ENCODE measurements at places on chromosomes 4 and X.

GRCh38 chr4:155931634-155932033 is 22.0 kb downstream of the CTSO start:
- no peak for DNase-seq

DNA sequence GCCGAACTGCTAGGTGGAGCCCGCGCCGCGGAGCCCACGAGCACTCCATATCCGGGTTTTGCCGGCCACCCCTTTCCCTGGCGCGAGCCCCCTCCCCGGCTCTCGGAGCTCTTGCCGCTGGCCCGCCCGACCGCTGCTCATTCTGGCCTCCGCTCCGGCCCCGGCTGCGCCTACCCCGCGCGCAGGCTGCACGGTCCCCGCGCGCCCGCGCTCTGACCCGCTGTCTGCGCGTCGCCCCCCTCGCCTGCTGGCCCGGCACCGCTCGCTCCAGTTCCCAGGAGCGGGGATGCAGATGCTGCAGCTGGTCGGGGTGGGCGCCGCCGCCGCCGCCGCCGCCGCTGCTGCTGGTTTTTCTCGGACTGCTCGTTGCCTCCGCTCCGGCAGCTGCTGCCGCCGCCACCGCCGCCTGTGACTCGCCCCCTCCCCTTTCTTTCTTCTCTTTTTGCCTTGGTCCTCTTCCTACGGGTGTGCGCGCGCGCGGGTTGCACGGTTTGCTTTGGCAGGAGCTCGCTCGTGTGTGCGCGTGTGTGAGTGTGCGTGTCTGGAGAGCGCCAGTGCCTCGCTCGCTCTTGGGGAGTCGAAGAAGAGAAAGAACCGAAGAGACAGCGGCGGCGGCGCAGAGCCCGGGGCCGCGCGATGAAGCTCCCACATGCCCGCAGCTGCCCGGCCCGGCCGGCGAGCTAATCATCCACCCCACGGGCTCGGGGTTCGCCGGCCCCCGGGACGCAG is at the start of gene ADGRL3:
Gene ADGRL3, plus strand, starts transcription at position 140 of the 729 bp plus-strand sequence.
- DNase-seq = no peak

DNA sequence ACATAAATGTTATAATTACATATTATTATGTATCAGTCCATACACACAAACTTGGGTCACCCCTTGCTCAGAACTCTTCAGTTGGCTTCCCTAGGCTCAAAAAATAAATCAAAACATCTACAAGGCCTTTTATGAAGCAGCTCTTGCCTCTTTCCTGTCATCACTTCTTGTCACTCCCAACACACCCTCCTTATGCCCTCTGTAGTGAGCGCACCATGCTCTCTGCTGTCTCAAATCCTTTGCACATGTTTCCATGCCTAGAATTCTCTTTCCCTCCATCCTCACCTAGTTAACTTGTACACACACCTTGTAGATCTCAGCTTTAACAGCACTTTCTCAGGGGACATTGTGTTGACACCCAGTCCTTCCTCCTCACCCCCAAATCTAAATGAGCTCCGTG is 53.0 kb downstream of the ATP8A1 start:
- DNase-seq = no peak

- DNase-seq = no peak
Observed at GRCh38 chr4:10673817-10674369, 10.7 kb downstream of the CLNK start.

GRCh38 chrX:133302775-133303445 is 84.8 kb upstream of the TFDP3 start:
- no peak for DNase-seq

- DNase-seq = no peak
Observed at GRCh38 chr4:124433500-124433899, 279.0 kb downstream of the ANKRD50 start.

DNA sequence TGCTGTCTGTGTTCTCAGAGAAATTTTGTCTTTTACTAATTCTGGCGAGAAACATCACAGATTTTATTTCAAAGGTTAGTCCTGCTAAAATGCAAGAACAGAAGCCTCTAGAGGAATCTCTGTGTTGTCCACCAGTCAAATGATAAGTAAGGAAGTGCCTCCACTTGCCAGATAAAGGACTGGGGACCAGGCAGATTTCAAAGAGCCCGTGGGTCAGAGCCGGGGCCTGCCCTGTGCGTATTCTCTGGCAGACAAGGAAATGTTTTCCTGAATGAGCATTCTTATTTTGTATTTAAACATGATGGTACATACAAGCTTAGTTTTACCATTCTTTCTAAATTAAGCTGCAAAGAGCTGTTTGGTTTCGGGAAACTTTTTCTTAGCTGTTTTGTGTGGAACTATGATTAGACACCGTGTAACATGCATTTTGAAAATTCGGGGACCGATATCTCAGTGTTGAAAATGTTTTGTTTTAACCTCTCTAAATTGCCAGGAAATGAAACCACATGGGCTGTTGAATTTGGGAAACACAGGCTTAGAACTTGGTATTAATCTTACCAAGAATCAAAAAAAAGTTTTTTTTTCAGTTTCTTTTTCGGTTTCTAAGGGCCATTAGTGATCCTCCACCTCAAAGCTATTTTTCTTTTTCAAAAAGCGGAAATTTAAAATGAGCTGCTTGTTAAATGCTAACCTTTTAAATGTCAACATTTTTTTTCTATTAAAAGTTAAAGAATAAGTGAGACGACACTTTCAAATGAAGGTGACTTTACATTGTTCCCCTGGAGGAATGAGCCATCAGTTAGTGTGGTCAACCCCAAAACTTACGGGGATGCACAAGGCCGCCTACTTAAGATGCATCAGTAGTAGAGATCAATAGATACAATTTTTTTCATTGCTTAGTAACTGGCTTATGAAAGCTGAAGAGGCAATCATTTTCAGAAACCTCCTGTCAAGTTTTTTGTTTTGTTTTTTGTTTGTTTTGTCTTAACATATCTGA is 89.6 kb upstream of the MTM1 start:
- DNase-seq = no peak

- no peak for DNase-seq
Observed at GRCh38 chrX:41257801-41258200, 76.2 kb upstream of the DDX3X start.

GRCh38 chrX:13764281-13764680 is 29.7 kb downstream of the OFD1 start:
- DNase-seq = no peak

DNA sequence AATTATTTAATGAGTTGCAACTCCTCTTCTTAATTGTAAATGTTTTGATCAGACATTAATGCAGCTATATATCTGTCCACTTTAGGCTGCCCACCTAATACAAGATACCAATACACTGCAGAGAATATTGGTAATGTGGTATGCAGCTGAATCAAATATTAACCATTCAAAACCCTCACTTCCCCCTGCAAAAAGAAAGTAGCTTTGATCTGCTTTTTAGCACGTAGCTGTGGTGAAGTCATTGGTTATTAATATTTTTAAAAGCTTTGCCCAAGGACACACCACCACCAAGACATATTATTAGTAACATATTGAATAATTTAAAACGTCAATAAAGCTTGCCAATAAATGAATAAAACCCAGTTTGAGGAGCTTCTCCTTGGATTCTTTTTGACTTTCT is 28.6 kb upstream of the CYP2U1 start:
- DNase-seq = no peak

DNA sequence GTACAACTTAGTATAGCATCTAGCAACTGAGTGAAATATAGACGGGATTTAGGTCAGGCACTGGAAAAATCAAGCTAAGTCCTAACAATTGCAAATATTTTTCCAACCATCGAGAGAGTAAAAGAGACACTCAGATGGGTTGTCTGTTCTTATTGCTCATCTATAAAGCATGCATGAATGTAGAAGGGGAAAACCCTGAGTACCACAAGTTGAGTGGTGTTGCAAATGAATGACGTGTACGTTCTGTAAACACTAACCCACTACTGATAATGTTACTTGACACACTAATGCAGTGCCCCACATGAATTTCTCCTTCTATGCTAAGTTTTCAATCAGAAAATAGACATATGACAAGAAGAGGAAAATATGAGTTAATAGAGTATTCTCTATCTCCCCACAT is 211.2 kb downstream of the COX18 start:
- no peak for DNase-seq

GRCh38 chr4:77232653-77233052 is 75.6 kb downstream of the CCNG2 start:
- DNase-seq = no peak

DNA sequence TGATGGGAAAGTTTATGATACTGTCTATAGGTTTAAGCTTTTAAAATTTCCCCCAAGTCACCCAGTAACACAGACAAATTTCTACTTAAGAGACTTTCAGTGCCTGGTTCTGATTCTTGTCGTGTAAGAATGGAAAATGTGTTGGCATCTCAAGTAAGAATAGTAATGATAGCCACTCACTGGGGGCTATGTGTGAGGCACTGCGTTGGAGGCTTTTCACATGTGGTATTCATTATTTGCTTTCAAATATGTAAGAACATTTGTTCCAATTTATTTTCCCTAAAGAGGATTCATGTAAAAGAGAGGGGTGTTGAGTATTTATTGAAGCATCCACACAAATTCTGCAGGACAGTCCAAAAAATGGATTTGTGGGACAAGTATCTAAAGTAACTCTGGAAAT is 143.6 kb downstream of the FNIP2 start:
- no peak for DNase-seq

DNA sequence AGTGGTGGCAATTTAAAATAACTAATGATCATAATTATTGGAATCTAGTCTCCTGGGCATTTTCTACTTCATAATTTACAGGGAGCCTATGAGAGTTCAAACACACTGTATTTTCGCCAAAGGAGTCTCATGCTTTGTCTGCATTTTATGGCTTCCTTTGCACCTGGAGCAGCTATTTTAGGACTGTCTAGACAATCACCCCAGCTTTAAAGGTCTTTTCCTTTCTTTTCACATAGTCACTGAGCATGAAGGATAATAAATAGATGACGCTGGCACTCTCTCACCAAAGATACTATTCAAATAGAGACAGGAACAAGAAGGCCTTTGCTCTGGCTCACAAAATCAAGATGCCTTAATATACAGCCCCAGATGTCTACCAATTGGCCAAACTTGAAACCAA is 43.0 kb downstream of the AMELX start:
- no peak for DNase-seq

GRCh38 chrX:103927030-103927429 is 35.4 kb upstream of the TMSB15B start:
- no peak for DNase-seq

GRCh38 chrX:129629837-129630236 is 24.9 kb downstream of the APLN start:
- no peak for DNase-seq

- peak; percentile 58 for DNase-seq
Observed at GRCh38 chr4:114146947-114147618, 167.6 kb upstream of the ARSJ start.

DNA sequence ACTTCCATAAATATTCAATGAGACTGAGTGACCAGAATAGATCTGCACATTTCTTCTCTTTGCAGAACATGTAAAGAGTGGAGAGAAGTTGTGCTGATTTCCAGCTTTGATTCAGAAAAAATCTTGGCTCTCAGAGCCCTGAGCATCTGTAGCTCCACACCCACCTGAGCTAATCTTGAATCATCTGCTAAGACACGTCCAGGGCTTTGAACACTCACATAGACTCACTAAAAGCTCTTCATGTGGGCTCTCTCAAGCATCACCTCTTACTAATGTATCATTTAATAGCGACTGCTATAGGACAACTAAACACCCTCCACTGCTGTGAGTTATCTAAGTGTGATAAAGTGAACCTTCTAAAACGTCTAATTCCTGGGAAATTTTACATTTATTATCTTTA is 147.7 kb upstream of the GRIA3 start:
- DNase-seq = no peak

- no peak for DNase-seq
Observed at GRCh38 chrX:44474410-44474809, 68.2 kb downstream of the FUNDC1 start.

DNA sequence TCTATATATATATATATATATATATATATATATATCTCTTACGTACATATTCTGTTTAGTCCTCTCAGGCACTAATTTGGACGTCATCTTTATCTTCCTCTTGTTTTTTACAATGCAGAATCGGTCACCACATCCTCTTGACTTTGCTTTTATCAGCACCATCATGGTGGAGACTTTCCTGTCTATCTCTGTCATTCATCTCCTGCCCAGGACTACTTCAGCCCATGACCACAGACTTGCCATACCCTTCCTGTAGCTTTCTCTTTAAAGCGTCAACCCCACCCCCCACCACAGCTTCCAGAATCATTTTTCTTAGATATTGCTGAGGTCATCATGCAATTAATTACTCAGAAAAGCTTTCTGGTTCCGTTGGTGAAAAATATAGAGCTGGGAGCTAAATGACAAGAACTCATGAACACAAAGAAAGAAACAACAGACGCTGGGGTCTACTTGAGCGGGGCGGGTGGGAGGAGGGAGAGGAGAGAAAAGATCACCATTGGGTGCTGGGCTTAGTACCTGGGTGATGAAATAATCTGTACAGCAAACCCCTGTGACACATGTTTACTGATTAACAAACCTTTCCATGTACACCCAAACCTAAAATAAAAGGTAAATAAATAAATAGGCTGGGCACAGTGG is 30.5 kb upstream of the PRKX start:
- DNase-seq = peak; percentile 67

GRCh38 chr4:140937866-140938265 is 181.7 kb upstream of the TBC1D9 start:
- DNase-seq = no peak

DNA sequence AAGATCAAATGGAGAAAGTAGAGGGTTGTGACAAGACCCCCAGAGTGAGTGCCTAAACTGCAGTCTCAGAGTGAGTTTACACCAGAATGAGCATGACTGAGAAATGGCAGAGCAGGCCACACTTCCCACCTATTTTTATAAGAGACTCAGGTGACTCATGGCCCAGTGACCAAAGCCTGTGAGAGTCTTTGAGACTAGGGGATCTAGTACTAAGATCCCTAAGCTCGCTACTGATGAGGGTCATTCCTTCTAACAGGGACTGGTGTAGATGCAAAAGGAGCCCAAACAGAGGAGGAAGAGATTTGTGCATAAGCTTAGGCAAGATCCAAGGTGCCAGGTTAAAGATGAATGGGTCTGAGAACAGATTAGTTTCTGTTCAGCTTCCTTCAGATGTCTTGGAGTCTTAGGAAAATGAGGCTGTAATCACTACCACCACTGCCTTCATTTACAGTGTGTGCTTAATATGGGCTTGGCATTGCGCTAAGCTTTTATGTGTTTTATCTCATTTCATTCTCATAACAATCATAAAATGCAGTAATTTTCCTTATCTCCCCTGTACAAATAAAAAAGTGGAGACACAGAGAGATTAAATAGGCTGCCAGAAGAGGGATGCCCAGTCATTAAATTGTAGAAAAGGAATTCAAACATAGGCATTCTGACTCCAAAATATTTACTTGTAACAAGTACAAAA is 62.8 kb downstream of the RWDD4 start:
- DNase-seq = no peak

- DNase-seq = no peak
Observed at GRCh38 chr4:94068753-94069719, 138.6 kb upstream of the SMARCAD1 start.

Data from GF-D8 (cell line).